ENCODE measurements at places on chromosomes 1 and 21.

GRCh38 chr1:168907053-168907452 is 178.0 kb upstream of the DPT start:
- no peak for DNase-seq

GRCh38 chr1:160640359-160641123 is 6.3 kb downstream of the SLAMF1 start:
- no peak for DNase-seq

DNA sequence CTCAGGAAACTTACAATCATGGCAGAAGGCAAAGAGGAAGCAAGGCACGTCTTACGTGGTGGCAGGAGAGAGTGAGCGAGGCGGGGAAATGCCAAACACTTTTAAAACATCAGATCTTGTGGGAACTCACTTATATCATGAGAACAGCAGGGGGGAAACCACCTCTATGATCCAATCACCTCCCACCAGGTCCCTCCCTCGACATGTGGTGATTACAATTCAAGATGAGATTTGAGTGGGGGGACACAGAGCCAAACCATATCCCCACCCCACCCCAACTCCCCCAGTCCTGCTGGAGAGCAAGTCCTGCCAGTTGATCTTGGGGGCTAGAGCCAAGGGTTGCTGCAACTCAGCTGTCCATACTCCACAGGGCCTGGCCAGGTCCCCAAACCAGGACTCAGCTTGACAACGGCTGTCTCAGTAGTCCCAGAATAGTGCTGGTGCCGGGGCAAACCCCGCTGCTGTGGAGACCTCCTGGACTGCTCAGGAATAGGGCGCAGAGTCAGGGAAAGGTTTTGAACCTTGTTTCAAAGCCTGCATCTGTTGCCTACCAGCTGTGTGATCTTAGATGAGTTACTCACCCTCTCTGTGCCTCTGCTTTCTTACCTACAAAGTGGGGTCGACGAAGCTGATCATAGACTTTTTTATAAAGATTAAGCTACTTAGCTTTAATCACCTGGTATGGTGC is 79.5 kb downstream of the STUM start:
- DNase-seq: no peak

GRCh38 chr21:25934130-25934529 is 199.4 kb downstream of the GABPA start:
- no peak for DNase-seq

DNA sequence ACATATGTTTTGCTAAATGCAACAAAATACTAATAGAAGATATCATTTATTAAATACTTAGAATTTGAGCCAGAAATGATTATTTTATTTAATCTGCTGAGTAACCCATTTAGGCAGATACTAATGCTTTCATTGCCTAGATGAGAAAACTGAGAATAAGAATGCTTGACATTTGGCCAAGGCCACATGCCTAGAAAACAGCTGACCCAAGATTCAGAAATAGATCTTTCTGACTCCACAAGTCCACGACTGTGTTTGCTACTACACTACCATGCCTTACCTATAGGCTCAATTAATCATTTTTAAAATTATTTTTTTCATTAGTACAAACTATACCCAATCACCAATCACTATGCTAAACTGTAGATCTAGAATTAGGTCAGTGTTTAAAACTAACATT is 129.7 kb downstream of the ATP1B1 start:
- no peak for DNase-seq

GRCh38 chr1:54825696-54826095 is 24.6 kb upstream of the TTC22 start:
- no peak for DNase-seq

- DNase-seq: no peak
These were observed 337.6 kb downstream of the SMYD3 start for GRCh38 chr1:246169486-246169885.

GRCh38 chr1:27348861-27349783 is 7.3 kb downstream of the SYTL1 start:
- DNase-seq: no peak

DNA sequence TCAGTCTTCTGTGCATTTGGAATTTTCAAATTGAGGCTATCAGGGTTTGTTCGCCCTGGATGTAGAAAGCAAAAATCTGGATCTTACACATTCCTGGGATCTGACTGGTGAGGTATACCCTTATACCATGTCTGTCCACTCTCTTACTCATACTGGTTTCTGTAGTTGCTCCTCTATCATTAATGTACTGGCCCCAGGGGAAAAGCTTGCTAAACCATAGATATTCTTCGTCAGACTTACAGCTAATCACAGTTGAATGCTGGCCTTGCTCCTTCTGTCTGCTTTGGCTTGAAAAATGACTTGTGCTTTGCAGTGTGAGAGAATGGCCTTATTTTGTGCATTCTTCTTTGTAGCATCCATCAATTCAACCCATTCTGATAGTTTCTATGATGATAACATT is 30.5 kb downstream of the TBCE start:
- no peak for DNase-seq

DNA sequence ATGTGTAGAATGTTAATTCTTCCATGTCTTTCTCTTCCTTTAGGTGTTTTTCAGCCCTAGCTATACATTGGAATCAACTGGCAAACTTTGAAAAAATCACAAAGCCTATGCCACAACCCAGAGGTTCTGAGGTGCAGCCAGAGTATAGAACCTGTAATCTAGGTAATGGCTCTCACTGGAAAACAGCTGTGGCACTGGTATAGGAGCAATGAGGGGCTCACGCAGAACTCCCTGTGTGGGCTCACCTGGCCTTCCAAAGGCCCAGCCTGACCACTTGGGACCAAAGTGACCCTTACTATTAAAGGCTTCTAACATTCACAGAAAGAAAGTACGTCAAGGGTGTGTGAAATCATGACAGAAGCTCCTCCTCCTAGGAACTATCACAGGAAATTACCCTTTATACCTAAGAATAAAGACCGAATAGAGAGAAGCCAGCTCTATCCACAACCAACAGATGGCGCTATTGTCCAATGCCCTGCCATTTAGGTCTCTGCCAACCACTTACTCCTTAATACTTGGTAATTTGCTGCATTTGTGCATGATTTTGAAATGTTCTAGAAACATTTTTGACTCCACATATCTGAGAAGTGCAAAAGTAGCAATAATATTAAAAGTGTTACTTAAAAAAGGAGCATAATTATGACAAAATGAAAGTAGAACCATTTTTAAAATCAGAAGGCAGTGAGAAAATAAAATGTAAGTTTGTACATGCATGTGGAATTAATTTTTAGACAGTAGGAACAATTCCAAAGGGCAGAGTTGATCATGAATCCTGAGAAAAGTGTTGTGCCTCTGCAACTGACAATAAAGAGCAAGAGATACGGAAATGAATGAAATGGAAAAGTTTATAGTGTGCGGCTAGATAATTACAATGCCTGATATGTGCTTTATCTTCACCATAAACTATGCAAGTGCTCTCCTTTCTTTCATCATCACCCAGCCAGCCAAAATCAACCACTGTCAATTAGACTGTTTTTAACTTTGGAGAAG is 93.1 kb upstream of the HAO2 start:
- DNase-seq: no peak

- no peak for DNase-seq
These were observed 5.9 kb downstream of the LMO4 start for GRCh38 chr1:87334351-87335174.

GRCh38 chr1:186066411-186066810 is 308.6 kb downstream of the TPR start:
- no peak for DNase-seq

GRCh38 chr1:234067581-234068337 is 163.3 kb downstream of the SLC35F3 start:
- no peak for DNase-seq

DNA sequence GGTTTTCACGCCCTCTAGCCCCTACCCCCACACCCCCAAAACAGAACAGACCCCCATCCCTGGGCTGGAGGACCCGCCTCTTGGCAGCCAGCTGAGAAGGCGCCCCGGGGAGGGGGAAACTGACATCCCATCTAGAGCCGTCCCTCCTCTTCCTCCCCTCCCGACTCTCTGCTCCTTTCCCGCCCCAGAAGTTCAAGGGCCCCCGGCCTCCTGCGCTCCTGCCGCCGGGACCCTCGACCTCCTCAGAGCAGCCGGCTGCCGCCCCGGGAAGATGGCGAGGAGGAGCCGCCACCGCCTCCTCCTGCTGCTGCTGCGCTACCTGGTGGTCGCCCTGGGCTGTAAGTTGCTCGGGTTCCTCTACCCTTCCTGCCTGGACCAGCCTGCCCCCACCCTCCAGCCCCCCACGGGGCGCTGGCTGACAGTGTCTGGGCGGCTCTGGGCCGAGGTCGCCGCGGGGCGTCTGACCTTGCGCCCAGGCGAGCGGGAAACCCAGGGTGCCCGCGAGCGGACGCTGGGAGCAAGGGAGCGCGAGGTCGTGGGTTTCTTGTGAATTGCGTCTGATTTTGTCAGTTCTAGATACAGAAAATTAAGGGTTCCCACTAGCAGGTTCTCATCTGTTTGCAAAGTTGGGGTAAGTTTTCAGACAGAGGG is 618 bp downstream of the JAM2 start:
- DNase-seq: no peak

GRCh38 chr1:56145581-56145980 is 433.8 kb downstream of the PLPP3 start:
- DNase-seq: no peak

- DNase-seq: peak; percentile 59
These were observed 76.8 kb upstream of the SOX13 start for GRCh38 chr1:203996126-203996525.

- DNase-seq: no peak
These were observed 447 bp downstream of the RUNX3 start for GRCh38 chr1:24929398-24930259.

DNA sequence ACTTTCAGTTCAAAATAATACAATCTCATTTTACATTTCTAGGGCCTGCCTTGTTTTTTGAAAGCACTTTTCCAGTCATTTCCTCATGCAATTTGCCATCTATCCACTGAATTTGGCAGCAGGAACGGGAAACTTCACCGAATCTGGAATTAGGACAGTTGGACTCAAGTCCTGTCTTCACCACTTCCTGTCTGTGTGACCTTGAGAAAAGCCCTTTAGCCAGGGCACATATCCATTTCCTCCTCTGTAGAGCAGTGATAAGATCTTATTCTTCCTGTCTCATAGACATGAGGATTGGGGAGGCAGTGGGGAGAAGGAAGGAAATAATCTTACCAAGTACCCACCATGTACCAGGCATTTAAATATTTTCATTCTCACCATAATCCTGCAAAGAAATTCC is 12.0 kb downstream of the VAV3 start:
- DNase-seq: no peak

DNA sequence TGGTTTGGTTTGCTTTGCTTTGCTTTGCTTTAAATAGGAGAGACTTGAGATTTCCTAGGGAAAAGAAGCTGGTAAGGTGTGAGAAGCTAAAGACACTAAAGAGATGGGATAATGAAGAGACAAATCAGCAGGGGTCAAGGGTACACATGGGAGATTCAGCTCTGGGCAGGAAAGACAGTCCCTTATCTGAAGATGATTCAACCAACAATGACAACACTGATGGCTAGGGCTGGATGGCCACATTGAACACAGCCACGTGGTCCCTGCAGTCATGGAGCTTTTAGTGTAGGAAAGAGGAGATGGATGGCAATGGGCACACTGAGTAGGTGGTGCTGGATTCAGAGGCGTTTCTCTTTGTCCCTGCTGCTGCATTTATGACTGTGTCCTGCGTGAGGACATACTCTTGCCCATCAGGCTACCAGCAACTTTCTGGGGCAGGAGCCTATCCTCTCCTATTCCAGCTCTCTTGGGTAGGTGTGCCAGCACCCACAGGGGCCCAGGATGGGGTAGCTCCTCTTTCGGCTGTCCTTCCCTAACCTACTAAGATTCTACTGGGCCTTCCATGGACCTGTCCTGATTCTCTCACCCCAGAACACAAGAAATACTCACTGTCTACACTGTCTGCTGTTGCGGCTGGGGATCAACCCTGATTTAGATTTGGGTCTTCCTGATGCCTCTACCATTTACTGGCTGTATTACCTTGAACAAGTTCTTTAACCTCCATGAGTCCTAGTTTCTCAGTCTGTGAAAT is 1.4 kb upstream of the SHISA4 start:
- no peak for DNase-seq

DNA sequence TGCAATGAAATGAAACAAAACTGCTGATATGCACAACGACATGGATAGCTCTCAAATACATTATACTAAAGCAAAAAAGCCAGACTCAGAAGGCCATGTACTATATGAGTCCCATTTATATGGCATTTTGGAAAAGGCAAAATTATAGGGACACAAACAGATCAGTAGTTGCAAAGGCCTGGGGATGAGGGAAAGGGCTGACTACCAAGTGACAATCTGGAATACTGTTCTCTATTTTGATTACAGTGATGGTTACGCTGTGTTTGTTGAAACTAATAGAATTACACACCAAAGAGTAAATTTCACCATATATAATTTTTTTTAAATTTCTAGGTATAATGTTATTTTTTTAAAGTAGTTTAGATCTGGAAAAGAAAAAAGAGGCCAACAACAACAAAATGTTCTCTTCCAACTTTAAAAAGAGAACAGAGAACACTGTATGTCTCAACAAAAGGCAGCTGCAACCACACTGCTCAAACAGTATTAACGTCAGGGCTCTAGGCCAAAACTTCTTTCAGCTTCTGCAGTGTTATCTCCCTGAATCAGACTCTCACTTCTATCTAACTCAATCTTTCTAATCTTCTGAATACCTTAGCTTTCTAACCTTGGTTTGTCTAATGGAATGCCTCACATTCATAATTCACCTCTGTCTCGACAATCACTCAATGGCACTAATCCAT is 75.8 kb downstream of the FOXJ3 start:
- DNase-seq: no peak

GRCh38 chr1:107669996-107670395 is 295.0 kb downstream of the VAV3 start:
- no peak for DNase-seq

GRCh38 chr1:163263818-163264655 is 57.7 kb upstream of the NUF2 start:
- no peak for DNase-seq

DNA sequence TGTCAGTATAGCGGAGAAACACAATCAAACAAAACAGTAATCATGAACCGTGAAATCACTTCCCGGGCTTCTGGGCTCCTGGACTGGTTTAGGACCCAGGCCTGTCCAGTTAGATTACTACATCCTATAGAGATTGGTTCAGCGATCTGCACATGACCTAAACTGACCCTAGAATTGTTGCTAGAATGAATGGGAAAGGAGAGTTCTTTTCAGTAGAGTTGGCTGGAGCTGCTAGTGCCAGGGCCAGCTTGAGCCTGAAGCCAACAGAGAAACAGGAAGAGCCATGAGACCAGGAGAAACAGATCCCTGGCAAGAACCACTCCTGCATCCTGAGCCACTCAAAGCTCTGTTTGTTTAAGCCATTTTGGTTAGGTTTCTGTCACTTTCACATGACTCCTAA is 474.3 kb upstream of the C1orf87 start:
- DNase-seq: no peak

- no peak for DNase-seq
These were observed 15.0 kb downstream of the ITGB2 start for GRCh38 chr21:44905728-44906090.

- peak; percentile 44 for DNase-seq
These were observed 25.9 kb downstream of the EPHX1 start for GRCh38 chr1:225835856-225836255.

DNA sequence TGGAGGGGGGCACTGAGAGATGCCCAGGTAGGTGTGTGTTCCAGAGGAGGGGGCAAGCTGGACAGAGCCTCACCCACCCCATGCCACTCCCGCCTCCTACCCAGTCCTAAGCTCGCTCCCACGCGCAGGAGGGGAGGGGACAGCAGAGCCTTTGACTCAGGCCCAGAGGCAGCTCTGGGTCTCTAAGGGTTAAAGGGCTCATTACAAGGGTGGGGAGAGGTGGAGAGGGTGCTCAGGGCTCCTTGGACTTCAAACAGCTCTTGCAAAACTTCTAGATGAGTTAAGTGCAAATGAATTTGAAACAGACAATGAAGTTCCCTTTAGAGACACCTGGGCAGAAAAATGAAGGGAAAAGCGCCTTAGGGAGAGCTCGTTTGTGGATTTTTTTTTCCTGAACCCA is 104.2 kb upstream of the CASZ1 start:
- no peak for DNase-seq
